ENCODE measurements at places on chromosomes 16 and 17.
A peak's percentile ranks its signal among the peaks of the same experiment; 100 is the strongest.

DNA sequence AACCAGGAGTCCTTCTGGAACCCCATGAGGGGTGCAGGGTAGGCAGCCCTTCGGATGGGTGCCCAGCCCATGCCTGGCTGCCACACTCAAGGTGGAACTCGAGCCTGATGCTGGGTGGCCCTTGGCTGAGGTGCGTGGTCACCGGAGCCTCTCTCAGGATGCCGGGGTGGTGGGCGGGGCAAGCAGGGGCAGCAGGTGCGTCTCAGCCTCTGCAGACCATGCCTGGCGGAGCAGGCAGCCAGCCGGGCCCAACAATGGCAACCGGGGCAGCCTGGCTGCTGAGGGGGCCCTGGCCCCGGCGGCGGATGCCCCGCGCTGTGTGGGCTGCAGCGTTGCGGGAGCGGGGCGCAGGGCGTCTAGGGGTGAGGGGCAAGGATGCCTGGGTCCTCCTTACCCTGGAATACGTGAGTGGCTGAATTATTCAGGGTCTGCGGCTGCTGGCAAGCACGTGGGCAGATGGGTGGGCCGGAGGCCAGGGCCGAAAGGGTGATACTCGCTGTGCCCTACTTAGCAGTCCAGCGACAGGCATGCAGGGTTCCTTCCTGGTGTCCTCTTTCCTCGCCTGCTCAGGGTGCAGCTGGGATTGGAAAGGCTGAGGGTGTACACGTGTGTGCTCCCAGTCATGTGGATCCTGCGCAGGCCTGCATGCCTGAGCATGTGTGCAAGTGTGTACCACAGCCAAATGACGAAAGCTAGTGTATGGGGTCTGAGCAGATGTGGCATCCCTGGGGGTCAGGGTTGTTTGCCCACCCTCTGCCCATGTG lies 14.6 kb downstream of the MYO15A start:
- no peak for DNase-seq

- no peak for DNase-seq
Observed at GRCh38 chr17:53924530-53925455, 102.1 kb downstream of the KIF2B start.

DNA sequence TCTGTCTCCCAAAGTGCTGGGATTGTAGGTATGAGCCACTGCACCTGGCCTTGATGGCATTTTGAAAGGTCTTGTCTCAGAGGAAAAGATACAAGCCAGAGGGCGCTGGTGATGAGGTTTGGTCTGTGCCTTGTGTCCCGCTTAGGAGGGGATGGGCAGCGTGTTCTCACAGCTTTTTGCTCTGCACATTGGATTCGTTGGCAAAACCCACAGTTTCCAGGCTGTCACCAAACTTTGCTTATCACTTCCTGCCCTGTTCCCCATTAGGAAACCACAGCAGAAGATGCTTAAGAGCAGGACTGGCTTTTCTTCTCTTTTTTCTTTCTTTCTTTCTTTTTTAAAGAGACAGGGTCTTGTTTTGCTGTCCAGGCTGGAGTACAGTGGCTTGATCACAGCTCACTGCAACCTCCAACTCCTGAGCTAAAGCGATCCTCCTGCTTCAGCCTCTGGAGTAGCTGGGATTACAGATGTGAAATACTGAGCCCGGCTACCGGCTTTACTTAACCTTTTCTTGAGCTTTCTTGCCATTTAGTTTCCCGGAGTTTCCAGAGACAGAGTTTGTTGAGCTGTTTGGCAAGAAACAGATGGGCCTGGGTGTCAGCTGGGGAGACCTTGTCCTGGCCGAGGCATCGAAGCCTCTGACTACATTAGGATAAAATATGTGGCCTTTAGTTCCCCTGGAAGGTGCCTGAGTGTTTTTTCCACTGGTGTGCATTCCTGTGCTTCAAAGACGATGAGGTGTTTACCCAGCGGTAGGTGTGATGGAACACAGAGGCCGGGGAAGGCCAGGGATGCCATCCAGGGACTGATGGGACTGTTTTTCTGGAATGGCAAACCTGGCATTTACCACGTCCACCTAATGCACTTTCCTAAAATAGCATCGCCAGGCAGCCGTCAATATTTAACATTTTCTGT lies 112.9 kb downstream of the ABCC1 start:
- DNase-seq = no peak

DNA sequence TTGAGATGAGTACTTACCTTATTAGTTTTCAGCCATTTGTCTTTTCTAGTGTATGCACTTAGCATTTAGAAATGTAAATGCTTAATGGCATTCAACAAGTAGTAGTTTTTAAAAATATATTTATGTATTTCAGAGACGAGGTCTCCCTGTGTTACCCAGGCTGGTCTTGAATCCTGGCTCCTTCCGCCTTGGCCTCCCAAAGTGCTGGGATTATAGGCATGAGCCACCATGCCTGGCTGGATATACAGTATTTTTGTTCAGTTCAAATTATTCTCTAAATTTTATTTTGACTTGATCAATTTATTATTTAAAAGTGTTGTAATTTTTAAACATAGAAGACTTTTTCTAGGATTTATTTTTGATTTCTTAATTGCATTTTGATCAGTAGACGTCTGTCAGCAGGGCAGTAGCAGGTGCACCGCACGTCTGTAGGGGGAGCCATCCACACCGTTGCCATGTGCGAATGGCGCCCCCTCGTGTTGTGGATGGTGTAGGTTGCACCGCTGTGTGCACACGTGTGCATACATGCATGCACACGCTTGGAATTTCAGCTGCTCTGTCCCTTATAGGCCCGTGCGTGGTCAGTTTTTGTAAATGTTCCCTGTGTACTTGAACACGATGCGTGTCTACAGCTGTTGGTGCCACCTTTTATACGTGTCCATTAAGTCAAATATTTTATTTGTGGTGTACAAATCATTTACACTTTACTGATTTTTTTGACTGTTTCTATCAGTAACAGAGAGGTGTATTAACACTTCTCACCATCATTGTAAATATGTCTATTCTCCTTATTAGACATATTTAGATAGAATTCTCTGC lies 30.6 kb downstream of the RPTOR start:
- peak; percentile 59 for DNase-seq

GRCh38 chr16:46884513-46885293 lies 541 bp downstream of the GPT2 start:
- no peak for DNase-seq

DNA sequence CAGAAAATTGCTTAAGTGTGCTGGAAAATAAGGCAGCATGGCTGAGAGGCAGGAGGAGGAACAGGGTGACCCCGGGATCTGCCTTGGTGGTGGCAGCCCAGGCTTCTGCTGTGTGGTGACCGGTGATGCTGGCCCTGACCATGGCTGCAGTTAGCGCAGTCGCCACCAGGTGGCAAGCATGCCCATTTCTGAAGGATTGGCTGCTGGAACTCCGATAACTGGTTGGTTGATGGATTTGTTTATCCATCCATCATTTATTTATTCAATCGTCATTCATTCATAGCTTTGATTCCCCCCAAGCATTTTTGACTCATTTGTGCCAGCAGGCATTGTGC lies 29.1 kb upstream of the ITGA3 start:
- peak; percentile 65 for DNase-seq

- DNase-seq = no peak
Observed at GRCh38 chr16:9850817-9851216, 331.4 kb downstream of the GRIN2A start.

DNA sequence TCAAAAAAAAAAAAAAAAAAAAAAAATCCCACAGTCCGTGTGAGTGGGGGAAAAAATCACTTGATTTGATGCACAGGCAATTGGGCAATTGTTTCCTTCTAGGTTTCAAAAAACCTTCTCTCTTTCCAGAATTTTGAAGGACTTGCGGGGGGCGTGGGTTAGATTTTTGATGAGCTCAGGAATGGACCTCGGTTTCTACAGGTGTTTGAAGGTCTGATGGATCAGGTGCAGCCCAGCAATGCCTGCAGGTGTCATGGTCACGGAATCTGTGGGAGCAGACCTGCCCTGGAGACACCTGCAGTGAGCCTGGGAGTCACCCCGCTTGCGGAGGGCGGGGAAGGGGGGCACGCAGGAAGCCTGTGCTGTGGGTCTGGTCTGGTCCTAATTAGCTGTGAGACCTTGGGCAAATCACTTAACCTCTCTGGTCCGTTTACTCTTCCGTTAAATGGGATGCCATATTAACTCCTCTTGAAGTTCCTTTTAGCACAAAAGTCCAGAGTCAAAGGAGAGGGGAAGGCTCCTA lies 174.2 kb downstream of the IRF8 start:
- no peak for DNase-seq

- no peak for DNase-seq
Observed at GRCh38 chr17:49980703-49981197, 11.8 kb downstream of the DLX4 start.

DNA sequence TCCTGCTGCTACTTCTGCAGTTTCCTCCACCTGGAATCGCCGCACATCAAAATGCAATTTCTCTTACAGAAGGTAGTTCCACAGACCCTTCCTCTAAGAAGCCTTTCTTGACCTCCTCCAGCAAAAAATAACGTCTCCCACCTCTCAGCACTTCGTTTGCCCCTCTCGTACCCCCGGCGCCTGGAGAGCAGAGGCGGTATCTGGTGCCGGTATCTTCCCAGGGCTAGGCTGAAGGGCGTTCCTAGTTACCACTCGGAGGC lies 482 bp downstream of the DCTPP1 start:
- no peak for DNase-seq

Measured in right renal cortex interstitium (tissue), 3 donors.